Stimulated activated CD4-positive, alpha-beta T cell treated with anti-CD3 and anti-CD28 coated beads, TNF-alpha, amount 100 ng/mL, for 24 hours (primary cell): ENCODE measurements at places on chromosomes 12 and 14.

GRCh38 chr14:51805541-51805940 lies 54.9 kb upstream of the GNG2 start:
- DNase-seq = no peak

DNA sequence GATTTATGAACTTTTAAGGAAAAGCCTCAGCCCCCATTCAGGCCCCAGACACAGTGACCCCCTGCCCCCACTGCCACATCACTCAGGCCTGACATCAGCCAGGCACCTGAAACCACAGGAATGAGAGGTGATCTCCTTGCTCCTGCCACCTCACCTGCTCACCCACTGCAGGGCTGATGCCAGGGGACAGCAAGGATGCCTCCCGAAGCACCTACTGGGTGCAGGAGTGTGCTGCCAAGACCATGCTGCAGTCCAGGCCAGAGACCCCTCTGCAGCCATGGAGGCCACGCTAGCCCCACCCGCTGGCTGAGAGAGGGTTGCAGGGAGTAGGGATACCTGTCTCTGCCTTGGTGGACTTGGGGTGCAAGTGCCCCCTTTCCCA lies 18.6 kb upstream of the KRT7 start:
- no peak for DNase-seq

GRCh38 chr14:61485661-61486060 lies 164.3 kb downstream of the PRKCH start:
- no peak for DNase-seq

- DNase-seq = no peak
These were observed 42.4 kb downstream of the RASSF8 start for GRCh38 chr12:26000898-26001297.

DNA sequence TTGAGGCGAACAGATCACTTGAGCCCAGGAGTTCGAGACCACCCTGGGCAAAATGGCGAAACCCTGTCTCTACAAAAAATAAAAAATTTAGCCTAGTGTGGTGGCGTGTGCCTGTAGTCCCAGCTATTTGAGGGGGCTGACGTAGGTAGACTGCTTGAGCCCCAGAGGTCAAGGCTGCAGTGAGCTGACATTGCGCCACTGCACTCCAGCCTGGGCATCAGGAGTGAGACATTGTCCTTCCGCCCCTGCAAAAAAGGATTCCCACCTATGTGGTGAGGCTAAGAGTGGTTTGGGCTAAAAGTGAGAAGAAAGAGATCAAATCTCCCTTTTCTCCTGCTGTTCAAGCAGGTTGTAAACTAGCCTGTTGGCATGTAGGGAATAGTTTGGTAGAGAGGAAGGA lies 5.0 kb upstream of the KTN1 start:
- DNase-seq = no peak

DNA sequence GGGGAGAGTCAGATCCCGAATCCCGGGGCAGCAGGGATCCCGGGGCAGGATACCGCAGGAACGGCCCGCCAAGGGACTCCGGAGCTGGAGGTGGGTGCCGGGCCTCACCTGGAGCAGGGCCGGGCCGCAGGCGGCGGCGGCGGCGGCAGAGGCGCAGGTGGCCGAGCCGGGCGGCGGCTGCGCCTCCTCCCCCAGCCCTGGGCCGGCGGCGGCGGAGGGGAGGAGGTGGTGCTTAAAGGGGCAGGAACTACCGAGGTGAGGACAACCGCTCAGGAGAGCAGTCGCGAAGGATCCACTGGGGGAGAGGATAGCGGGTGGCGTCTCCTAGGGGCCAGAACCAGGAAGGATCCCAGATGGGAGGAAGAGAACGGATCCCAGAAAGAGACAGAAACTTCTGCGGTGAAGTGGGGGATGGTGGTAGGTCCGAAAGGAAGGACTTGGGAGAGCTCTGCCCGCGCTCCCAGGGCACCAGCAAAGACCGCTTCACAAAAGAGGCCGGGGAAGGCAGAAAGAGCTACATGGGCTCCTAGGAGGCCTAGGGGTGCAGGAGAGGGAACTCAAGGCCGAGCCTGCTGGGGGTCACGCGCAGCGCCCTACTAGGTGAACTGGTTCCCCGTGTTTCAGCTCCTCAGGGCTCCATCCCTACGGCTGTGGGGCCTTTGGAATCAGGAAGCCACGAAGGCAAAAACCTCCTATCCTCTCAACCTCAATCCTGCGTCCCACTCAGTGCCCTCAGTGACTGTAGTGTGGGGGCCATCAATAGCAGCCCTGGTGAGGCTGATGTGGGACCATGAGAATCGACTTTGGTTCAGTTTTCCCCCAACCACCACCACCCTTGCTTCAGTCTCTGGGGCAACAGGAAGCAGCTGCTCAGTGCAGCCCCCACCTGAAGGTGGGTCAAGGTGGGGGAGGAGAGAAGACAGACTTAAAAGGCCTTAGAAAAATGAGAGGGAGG lies 5.0 kb upstream of the BAZ2A start:
- no peak for DNase-seq

GRCh38 chr14:53942970-53943750 lies 13.5 kb downstream of the BMP4 start:
- no peak for DNase-seq

GRCh38 chr14:35274805-35275204 lies 17.4 kb upstream of the PSMA6 start:
- DNase-seq = no peak

GRCh38 chr12:65372574-65372973 lies 94.1 kb downstream of the MSRB3 start:
- DNase-seq = no peak

- DNase-seq = no peak
These were observed 63.3 kb upstream of the DAAM1 start for GRCh38 chr14:59125156-59125555.

- DNase-seq = no peak
These were observed 111.5 kb downstream of the NUAK1 start for GRCh38 chr12:106027286-106027685.

DNA sequence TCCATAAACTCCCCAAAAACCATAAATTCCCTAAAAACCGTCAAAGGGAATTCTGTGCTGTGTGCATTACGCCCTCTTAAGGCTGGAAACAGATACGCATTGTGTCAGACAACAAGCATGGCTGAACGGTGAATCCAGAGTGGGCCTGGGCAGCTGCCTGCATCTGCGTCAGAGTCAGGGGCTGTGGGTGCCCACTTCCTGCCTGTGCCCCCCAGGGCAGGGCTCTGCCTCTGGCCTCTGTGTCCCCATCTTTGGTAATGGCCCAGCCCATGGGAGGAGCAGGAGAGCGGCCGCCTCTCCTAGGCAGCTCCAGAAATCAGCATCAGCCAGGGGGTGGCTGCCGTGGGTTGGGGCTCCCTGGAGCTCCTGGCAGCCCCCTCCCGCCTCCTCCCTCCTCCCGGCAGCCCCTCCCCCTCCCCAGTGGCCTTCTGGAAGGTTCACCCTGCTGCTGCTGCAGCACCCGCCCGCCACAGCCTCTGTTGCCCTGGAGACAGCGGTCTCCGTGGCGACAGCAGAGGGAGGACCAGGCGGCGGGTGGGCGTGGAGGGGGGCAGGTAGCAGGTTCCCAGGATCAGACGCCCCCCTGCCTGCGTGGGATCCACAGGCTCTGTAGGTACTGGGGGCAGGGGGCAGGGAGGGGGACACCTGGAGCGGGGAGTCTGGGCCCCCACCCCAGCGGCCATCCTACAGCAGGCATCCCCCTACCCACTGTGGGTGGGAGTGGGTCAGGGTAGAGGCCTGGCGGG lies 5.9 kb downstream of the MMP17 start:
- DNase-seq = no peak

DNA sequence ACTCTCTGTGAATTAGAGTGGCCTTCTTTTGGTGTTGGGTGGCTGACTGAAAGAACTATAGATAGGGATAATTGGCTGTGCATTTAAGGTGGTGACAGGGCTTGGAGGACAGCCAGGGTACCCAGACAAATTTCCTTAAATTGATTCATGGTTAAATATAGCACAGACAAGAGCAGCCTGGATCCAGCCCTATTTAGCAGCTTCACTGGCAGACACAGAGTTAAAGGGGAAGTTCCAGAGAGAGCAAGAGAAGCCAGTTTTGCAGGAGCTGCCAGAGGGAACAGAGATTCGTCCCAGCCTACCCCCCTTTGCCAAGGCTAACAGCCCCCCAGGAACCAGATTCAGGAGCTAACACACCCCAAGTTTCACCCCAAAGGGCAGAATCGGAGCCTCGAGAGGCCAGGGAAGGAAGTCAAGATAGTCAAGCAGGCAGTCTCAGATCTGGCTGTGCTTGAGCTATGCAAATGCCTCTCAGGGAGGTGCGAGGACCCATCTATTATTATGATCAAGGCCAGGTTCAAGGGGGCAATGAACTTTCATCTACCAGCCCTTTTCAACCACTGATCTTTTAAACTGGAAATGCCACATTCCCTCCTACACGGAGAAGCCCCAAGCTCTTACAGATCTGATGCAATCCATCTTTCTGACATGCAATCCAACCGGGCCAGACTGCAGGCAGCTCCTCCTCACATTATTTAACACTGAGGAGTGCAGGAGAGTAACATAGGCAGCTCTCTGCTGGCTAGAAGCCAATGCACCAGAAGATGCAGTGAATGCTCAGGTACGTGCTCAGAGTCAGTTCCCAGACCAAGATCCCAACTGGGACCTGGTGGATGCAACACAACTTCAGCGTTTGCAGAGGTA lies 58.2 kb downstream of the DHRS2 start:
- DNase-seq = no peak

- DNase-seq = no peak
These were observed 243.2 kb downstream of the EGLN3 start for GRCh38 chr14:33707716-33708115.

DNA sequence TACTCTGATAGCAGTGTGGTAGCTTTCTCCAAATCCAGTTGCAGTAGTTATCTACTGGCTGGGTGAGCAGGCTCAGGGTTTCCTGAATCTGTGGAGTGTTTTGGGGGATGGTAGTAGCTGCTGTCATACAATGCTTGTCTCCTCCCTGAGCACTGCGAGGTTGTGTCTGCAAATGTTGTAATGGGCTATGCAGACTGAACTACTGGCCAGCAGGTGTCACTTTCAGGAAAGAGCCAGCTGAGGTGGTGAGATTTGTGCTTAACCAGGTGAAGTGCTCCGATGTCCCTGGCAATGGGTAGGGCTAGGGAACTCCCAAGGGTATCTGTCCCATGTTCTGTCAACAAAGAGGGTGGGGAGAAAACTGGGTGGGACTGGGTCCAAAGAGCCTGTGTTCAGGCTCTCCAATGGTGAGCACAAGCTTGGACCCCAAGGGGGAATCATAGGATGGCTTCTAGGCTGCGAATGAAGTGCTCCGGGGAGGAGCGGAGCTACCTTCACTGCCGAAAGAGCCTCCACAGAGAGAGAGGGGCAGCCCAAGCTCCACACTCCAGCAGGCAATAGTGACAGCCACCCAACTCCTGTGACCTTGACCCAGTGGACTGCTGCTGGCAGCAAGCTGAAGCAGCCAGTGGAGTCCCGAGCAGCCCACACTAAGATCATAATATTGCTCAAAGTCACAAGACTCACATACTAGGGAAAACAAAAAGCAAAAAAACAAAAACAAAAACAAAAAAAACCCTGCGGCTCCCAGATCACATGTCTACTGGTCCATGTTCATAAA lies 1324.0 kb upstream of the USP15 start:
- no peak for DNase-seq

DNA sequence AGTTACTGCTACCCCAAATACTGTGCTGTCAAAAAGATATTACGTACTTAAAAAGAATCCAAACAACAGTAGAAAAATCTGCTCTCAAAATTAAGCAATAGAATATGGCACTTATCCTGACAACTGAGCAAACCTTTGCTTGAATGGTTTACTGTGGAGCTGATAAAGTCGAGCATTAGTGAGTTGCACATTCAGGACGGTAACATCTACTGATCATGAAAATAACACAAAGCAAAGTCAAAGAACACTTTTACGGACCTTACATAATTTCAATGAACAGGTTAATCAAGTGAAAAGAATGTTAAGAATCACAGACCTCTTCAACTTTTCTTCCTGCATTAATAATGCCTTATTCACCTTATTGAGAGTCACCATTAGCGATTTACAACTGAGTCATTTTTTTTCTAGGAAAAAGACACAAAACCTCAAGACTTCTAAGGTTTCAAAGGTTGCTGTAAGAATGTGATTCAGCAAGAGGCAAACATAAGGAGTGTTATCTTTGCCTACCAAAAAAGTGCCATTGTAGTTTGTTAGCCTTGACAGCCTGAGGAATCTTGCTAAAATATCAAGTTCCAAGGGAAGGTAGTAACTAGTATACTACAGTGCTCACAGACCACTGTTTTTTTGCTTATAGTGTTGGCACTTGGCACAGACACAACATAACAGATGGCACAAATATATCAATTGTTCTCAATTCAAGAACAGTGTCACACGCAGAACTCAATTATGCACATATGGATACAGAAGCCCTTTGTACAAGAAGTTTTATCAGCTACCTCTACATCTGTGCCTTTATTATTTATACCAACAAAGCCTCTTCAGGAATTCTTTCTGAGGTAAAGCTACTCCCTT lies 334.2 kb upstream of the RPL10L start:
- DNase-seq = no peak

GRCh38 chr12:108316176-108317086 lies 22.7 kb downstream of the CMKLR1 start:
- no peak for DNase-seq

- DNase-seq = no peak
These were observed 23.9 kb downstream of the GPR68 start for GRCh38 chr14:91220581-91221000.

- no peak for DNase-seq
These were observed 6.1 kb upstream of the CNIH1 start for GRCh38 chr14:54447231-54447692.

DNA sequence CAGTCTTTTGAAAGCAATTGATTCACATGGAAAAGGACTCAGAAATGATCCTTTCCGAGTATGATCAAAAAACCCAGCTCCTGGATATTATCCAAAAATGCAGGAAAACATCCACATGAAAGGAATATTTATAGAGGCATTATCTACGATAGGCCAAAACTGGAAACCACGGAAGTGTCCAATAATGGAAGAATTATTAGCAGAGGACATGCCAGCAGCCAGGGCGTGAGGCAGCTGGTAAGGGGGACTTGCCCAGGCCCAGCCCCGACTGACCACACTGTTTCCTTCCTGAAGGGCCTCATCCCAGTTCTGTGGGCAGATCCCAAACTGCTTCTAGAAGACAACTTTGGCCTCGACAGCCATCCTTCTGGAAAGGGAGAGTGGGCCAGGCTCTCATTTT lies 20.5 kb downstream of the ACTN1 start:
- DNase-seq = no peak

DNA sequence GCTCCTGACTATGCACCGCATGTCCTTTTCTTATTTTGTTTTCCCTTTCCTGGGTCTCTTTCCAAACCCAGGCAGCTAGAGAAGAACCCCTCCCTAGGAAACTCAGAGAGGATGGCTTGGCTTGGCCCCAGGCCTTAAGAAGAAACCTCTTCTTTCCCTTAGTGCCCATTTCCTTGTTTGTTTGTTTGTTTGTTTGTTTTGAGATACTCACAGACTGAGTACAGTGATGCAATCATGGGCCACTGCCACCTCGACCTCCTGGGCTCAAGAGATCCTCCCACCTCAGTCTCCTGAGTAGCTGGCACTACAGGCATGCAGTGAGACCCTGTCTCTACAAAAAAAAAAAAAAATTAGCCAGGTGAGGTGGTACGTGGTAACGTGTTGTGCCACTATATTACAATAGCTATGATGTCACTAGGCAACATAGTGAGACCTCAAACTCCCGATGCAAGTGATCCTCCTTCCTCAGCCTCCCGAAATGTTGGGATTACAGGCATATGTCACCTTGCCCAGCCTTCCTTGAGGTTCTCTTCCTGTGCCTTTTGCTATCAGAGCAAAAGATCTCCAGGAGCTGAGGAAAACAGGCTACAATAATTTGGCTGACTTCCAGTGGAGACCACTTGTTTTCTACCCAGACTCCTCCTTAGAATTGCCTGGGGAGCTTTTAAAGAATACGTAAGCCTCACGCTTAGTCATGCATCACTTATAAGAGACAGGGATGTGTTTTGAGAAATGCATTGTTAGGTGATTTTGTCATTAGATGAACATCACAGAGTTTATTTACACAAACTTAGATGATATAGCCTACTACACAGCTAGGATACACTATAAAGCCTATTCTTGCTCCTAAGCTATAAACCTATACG lies 34.5 kb upstream of the LGALS3 start:
- no peak for DNase-seq
